T-cell (primary cell): ENCODE measurements at places on chromosomes 5 and 9. TPM values are rescaled to one million over a fixed set of nuclear protein-coding genes. Genes with fewer than 3 reads are reported as not detected.

Gene FBN2
- total RNA-seq: 0.61 TPM

GRCh38 chr5:105730982-105731381, 1939.8 kb downstream of the EFNA5 start:
- H3K4me3 ChIP-seq: no peak overlapping the region
- no peak overlapping the region for H3K27ac ChIP-seq
- no peak for DNase-seq

GRCh38 chr5:107383414-107383813, 287.3 kb downstream of the EFNA5 start:
- H3K4me3 ChIP-seq: no peak overlapping the region
- H3K27ac ChIP-seq: no peak overlapping the region
- no peaks in the 10 kb centered on the region for H3K36me3 ChIP-seq
- no peak for DNase-seq
- peaks cover 5% of the 10 kb centered on the region for H3K4me1 ChIP-seq
- H3K27me3 ChIP-seq: no peaks in the 10 kb centered on the region

GRCh38 chr5:169190849-169191248, 110.1 kb downstream of the SLIT3 start:
- H3K36me3 ChIP-seq: no peaks in the 10 kb centered on the region
- no peak overlapping the region for H3K27ac ChIP-seq
- no peaks in the 10 kb centered on the region for H3K4me1 ChIP-seq
- no peak for DNase-seq

- no peak overlapping the region for H3K27ac ChIP-seq
- no peaks in the 10 kb centered on the region for H3K27me3 ChIP-seq
- DNase-seq: no peak
These were observed 471.8 kb downstream of the KIF4B start for GRCh38 chr5:155485386-155485785.
